ENCODE measurements at places on chromosomes 6 and 20.

DNA sequence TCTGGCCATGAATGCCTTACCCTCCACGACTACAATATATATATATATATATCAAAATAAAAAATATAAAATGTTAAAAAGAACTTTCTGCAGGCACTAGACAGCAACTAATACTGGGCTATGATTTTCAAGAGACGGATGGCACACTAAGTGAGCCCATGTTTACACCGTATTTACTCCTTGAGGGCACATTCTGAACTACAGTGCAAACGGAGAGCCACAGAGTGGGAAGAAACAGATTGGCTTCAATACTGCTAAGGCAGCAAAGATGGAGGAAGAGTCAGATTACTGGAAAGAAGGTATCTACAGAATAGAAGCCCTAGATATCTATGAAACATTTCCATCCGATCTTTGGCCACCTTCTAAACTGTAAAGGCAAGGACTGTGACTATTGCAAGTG lies 330.3 kb downstream of the HTR1B start:
- DNase-seq: no peak

- peak; percentile 40 for DNase-seq
Measured at GRCh38 chr6:118893064-118893806, 717 bp upstream of the ASF1A start.

DNA sequence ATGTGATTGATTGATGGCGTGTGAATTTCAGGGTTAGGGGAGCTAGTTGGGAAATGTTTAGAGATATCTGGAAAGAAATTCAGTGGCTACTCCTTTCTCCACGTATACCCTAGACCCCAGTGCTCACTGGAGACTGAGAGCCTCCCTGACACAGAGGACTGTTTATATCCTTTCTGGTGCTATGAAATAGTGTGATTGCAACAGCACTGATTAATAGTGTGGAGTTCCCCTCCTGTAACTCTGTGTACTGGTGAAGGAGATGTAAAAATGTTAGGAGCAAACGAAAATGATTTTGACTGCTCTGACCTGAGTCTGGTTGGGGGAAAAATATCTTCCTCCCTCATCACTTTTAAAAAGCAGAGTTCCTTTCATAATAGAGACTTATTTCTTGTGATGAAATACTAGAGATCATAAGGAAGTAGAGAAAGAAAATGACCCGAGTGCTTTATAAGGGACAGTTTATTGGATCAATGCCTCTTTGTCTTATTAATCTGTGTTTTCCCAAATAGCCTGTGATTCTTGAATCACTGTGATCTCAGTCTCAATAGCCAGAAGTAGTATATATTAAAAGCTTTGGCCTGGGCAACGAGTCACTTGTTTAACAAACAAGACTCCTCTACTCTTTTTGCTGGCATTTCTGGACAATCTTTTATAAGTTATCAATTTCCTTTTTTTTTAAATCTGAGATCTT lies 92.3 kb downstream of the RNF182 start:
- no peak for DNase-seq

- no peak for DNase-seq
Measured at GRCh38 chr6:145891565-145891964, 72.6 kb downstream of the SHPRH start.

DNA sequence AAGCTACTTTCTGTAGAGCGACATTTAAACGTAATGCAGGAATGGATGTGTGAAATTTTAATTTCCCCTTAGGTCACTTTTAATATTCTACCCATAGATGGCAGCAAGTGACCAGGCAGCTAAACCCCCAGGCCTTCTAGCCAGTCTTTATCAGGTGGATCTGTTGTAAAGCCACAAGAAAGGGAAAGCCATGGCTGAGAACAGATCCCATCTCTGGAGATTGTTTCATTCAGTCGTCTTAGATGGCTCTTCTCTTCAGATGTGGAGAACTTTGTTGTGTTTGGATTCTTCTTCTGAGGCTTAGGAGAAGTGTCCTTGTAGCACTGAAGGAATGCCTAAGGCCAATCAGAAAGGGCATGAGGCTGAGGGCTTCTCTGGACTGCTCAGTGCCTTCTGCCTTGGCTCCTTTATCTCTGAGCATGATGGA lies 15.8 kb upstream of the RNF182 start:
- peak; percentile 14 for DNase-seq
